ENCODE measurements at places on chromosomes 7 and 10. TPM values are rescaled to one million over a fixed set of nuclear protein-coding genes. Genes with fewer than 3 reads are reported as not detected.

The ETV1 gene
- 5.9 TPM for total RNA-seq

The NUDT13 gene
- total RNA-seq = 1.8 TPM

The PGAM2 gene
- not detected for total RNA-seq

The ELFN1 gene
- total RNA-seq = not detected

GRCh38 chr7:24283554-24283896, 465 bp upstream of the NPY start:
- no peaks in the 10 kb centered on the region for H3K36me3 ChIP-seq
- DNase-seq = no peak
- no peak overlapping the region for H3K27ac ChIP-seq
- H3K4me1 ChIP-seq = no peaks in the 10 kb centered on the region
- no peak overlapping the region for H3K4me3 ChIP-seq
